ENCODE measurements at places on chromosomes 6 and 20.

DNA sequence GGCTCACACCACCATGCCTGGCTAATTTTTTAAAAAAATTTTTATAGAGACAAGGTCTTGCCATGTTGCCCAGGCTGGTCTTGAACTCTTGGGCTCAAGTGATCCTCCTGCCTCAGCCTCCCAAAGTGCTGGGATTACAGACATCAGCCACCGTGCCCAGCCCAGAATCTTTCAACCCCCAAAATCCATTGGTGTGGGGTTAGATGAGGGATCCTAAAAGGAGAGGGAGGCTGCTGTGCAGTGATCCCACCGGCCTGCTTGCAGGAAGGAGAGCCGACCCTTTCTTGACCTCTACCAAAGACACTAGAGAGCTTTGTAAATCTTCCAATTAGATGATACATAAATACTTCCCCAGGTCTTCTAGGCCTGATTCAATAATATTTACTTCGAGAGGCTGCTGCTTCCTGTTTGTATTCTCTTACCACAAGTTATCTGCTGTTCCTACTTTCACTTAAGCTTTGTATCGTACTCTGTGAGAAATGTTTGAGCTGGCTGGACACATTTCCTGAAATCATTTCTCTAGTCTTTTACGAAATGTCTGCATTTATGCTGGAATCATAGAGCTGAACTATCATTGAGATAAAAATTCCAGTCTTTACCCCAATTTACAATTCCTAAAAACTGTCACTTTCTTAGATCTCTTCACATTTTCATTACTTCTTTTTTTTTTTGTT lies 49.3 kb upstream of the IER3 start:
- peak; percentile 75 for DNase-seq

DNA sequence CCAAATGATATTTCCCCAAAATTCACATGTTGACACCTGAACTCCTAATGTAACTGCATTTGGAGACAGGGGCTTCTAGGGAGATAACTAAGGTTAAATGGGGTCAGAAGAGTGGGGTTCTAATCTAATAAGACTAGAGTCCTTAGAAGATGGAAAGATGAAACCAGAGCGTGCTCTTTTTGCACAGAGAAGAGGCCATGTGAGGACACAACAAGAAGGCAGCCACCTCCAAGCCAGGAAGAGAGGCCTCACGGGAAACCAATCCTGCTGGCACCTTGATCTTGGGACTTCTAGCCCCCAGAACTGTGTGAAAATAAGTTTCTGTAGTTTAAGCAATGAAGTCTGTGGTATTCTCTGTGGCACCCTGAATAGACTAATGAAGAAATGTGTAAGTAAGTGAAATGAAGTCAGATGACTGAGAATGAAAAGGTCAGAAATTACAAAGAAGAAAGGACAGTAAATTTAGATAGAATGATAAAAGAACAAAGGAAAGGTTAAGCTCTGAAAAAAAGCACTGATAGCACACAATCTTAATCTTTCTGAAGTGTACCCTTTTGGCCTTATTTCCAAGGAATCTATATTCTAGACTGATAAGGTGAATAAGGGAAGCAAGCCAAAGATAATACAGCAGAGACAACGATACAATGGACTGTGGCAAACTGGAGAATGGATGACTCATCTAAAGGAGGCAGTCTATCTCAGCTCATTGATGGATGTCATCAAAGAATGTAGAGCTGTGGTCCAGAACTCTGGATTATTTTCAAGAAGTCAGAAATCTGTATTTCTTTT lies 110.4 kb downstream of the MYB start:
- DNase-seq: no peak

DNA sequence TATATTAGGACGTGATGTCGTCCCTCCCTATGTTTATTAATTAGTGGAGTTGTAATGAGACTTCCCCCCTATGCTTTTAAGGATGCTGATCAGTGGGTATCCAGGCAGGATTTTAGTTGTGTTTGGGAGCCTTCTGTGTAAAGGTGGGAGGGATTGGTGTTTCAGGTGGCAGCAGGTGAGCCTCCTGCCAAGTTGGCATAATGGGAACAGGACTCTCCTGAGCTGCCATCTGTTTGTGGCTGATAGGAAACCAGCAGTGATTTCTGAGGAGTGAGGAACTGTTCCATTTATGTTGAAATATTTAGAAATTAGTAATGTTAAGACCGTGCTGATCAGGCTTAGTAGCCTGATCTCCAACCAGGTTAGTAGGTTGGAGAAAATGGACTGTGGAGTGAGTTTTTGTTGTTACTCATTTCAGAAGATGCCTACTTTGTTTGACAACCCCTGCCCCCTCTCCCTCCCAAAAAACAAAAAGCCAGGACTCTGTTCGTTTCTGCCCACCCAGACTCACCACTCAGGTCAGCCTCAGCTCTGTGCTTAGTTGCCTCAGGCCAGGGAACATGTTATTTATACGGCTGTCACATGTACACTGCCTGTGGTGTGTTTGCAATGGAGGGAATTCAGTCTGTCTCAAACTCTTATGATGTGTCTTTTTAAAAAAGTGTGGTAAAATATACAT lies 55.4 kb upstream of the TULP4 start:
- DNase-seq: no peak

DNA sequence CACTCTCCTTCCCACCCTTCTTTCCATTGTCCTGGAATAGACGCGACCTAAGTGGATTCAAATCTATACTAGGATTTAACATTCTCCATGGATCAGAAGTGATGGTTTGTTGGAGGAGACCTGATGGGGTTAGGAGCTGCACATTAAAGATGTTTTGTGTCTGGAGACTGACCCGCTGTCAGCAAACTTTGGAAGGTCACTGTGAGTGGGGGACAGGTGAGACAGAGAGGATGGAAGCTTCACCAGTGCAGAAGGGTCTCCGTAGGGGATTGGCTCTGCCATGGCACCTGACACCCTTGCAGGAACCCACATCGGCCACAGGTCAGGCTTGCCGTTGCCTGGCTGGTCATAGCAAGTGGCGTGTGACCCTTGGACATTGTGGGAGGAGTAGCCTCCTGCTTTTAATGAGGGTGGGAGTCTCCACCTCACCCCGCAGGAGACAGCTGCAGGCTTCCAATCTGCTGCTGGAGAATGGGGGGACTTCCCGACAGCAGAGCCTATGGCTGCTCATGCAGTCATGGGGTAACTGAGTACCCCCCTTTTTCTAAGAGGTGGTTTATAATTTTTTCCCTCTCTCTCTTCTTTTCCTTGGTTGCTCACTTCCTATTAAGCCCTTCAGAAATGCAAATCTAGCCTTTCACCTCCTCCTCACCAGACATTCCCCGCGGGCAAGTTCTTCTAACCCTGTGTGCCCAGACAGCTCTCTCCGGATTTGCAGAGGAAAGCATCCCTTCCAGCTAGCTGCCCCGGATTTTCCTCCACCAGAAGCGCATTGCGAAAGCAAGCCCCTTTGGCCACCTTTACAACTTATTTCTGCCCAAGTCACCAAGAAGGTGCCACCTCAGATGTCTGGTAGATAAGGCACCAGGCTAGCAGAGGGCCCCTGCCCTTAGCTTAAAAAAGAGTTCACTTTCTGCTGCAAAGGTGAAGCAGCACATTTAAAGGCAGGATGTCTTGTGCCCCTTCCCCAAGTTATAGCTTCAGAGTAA lies 53.5 kb downstream of the DACT2 start:
- no peak for DNase-seq

- peak; percentile 68 for DNase-seq
Measured at GRCh38 chr20:5689463-5689862, 60.7 kb upstream of the SHLD1 start.

- no peak for DNase-seq
Measured at GRCh38 chr20:47466213-47466612, 35.5 kb upstream of the NCOA3 start.

DNA sequence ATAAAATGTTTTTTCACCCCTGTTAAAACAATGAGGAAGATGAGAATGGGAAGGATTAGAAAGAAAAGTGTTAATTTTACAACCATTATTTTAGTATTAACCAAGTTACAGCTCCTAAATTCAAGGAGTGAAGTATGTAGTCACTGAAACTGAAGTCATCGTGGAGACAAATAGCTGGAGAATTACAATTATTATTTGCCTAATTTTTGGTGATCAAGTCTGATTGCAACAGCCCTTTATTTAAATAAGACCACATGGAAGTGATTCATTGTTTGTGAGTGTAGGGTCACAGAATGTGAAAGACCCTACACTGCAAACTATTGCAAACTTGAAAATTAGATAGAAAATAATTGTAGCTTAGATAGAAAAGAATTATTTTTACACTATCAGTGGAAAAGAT lies 292.4 kb downstream of the CENPW start:
- DNase-seq: no peak

GRCh38 chr6:34343806-34344205 lies 48.7 kb downstream of the NUDT3 start:
- DNase-seq: no peak

DNA sequence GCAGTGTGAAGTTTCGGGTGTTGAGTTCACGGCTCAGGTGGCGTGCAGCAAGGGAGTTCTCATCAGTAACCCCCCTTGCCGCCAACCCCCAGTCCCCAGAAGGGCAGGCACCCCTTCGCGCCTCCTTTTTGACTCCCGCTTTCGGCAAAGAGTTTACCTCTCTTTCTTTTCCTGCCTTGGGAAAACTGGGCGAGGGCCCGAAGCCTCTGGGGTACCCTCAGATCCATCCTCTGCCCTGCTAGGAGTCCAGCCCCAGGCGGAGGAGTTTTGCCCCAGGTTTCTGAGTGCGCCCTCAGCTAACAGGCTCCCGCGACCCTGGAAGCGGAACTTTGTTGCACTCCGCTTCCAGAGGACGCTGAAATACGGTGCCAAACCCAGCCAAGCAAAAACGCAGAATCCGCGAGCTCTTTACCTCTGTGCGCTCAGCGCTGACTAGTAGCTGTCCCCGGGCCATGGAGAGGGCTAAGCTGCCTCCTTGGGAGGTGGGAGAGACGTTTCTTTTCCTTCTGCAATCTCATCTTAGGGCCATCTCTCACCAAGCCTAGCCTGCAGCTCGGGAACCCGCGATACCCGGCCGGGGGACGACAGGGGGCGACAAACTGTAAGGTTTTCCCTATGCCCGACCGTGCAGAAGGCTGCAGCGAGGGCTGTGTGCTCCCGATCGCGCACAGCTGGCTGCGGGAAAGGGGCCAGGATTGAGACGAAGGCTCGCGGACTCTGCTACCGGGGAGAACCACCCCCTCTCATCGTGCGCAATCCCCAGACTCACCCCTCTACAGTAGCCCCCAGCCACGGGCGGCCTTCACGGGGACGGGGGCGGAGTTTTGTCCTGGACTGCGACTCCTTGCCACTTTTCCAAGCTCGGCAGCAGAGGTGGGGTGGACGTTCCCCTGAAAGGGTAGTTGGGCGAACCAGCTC lies 2.7 kb upstream of the PAX1 start:
- DNase-seq: no peak

DNA sequence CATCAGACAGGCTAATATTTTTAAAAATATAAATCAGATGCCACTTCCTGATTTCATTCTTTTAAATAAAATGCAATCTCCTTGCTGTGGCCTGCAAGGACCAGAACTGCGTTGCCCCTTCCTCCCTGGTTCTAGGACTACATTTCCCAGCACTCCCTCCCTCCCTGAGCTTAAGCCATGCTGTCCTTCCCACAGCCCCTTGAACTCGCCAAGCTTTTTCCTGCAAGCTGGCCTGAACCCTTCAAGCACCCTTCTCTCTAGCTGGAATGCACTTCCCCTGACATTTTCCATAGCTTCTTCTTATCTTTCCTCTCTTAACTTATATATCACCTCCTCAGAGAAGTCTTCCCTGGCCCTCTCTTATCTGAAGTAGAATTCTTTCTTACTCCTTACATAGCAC lies 6.1 kb upstream of the DOK5 start:
- no peak for DNase-seq

DNA sequence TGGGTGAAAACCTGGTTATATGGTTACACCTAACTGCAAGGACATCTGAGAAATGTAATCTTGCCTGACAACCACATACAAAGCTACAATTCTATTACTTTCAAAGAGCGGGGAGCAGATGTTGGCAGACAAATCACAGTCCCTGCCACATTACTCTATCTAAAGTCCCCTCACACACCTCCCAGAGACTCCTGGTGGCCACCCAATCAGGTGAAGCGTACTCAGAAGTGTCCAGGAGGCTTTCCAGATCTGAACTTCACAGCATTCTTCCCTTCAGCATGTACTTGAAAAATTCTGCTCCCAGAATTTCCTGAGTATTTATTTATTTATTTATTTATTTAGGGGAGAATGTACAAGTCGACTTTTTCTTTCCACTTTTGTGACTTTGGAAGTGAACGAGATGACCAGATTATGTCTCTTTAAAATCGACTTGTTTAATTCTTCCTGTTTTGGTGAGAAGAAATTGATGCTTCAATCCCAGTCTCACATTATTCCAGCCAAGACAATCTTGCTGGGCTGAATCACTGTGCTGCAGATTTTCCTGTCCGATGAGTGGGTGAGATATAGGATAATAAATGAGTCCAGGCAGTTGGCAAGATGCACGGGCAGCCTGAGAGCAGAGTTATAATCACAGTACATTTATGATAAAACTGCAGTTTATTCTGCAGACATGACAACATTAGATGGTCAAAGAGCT lies 46.9 kb upstream of the POPDC3 start:
- no peak for DNase-seq

GRCh38 chr20:7327810-7328209 lies 560.3 kb downstream of the BMP2 start:
- no peak for DNase-seq

DNA sequence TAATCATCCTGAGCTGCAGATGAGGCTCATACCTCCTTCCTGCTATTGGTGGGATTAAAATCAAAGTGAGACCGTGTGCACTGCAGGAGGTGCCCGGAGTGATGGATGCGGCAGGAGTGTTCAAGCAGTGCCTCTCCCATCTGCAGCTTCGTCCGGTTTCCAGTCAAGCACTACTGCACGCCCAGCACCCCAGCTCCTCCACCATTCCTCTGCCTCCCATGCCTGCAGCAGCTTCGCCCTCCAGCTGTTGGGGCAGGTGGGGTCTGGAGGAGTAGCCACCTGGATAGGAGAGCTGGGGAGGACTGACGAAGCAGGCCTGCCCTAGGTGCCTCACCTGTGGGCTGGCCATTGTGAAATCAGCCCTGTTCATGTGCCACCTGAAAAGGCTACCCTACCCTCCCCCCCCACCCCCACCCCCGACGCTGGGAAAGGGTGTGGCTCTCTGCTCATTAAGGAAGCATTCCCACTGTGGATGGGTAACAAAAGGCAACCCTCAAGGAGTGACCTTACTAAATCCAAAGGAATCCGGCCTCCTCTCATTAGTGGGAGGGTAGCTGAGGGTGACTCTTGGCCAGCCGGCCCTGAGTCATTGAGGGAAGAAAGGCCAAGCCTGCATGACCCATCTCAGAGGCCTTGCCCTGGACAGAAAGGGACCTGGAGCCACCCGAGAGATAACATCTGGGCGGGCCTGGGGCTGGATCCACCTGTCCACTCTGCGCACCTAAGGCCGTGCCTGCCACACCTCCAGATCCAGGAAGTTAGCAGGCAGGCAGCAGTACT lies 115.9 kb upstream of the ARMC2 start:
- DNase-seq: peak; percentile 24

DNA sequence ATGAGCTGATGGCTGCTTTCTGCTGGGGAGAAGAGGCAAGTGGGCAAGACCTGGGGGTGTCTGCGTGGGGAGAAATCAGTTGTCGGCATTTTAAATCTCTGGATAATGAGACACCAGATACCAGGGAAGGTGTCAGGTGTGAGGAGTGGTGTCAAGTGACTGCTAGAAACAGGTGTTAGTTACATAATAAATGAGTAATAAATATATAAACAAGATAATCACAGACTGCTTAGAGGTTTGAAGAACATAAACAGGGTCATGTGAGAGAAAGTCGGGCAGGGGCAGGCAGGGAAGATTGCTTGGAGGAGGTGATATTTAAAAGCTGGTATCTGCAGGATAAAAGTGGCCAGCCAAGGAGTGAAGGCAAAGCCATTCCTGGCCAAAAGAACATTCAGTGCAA lies 87.2 kb upstream of the RIN2 start:
- DNase-seq: no peak
